ENCODE measurements at places on chromosomes 11 and 22. TPM values are rescaled to one million over a fixed set of nuclear protein-coding genes. Genes with fewer than 3 reads are reported as not detected.

UBQLN3 gene
- not detected for total RNA-seq

OR52A1 gene
- total RNA-seq: not detected

OR52H1 gene
- total RNA-seq: not detected

RAPSN gene
- 0.09 TPM for total RNA-seq

OLFML1 gene
- not detected for total RNA-seq

MRGPRX4 gene
- total RNA-seq: not detected

SMC1B gene
- total RNA-seq: 0.03 TPM

CCDC134 gene
- total RNA-seq: 3.1 TPM

C22orf31 gene
- total RNA-seq: not detected

P4HA3 gene
- total RNA-seq: 48.3 TPM

TMPRSS6 gene
- not detected for total RNA-seq
